LHCN-M2 (cell line): ENCODE measurements at places on chromosomes 11 and 22. TPM values are rescaled to one million over a fixed set of nuclear protein-coding genes. Genes with fewer than 3 reads are reported as not detected.

The FAM180B gene
- total RNA-seq, result not detected in 2 replicates

The PPME1 gene
- total RNA-seq, result 60.3 and 73.5 TPM in 2 replicates

The LGR4 gene
- total RNA-seq, result 3.9 and 4.9 TPM in 2 replicates

The FANCF gene
- total RNA-seq, result 8.6 and 9.1 TPM in 2 replicates

The KCNJ11 gene
- total RNA-seq, result 0.11 and 0.13 TPM in 2 replicates

The PATE4 gene
- not detected in 2 replicates for total RNA-seq

The SYT7 gene
- 1.6 and 2.0 TPM in 2 replicates for total RNA-seq

The KRTAP5-1 gene
- total RNA-seq, result not detected in 2 replicates

The MYO18B gene
- 10.7 and 18.8 TPM in 2 replicates for total RNA-seq

The SLC25A45 gene
- total RNA-seq, result 1.4 and 2.3 TPM in 2 replicates

The PTPN5 gene
- total RNA-seq, result not detected in 2 replicates

The MRGPRF gene
- total RNA-seq, result 0.38 and 0.63 TPM in 2 replicates

The ANGPTL5 gene
- not detected in 2 replicates for total RNA-seq

DNA sequence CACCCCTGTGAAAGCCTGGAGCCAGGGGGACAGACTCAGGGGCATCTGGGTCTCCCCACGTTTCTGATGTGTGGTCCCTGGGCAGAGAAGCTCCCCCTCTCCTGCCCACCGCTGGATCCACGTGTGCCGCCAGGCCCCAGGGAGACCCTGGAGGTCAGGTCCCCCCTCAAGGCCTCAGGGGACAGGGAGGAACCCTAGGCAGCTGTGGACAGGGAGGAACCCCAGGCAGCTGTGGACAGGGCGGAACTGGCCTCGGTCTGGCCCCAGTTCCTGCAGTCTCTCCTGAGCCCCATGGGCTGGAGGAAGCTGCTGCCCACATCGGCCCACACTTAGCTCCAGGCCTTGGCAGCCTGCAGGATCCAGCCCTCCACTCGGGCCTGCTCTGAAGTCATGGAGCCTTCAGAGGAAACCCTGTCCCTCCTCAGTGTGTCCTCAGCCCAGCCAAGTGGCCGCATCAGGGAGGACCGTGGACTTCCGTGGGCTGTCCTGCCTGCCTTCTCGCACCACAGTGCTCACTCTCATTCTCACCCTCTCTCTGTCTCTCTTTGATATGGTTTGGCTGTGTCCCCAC is 127.7 kb downstream of the BRD1 start:
- no peak for DNase-seq

DNA sequence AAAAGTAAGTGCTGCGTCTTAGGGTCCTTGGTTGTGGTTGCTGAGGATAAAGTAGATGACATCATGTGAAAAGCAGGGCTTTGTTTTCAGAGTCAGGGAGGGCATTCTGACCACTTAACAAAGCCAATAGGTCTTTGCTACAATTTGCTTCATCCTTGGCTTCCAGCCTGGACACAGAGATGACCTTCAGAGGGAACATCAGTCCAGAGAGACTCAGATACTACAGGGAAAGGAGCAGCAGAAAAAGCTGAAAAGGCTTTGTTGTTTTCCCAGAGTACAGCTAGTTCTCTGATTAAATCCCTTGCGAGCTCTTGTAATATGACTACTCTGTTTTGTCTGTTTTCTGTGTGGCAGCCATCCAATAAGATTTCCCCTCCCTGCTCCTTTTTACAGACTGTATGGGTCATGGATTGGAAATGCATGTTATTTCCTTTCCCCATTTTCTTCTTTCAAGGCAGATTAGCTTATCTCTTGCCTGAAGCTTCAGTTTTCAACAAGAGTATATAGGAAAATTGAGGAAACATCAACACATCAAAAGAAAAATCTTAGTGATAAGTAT is 31.9 kb downstream of the ATG13 start:
- peak; percentile 97 for DNase-seq

DNA sequence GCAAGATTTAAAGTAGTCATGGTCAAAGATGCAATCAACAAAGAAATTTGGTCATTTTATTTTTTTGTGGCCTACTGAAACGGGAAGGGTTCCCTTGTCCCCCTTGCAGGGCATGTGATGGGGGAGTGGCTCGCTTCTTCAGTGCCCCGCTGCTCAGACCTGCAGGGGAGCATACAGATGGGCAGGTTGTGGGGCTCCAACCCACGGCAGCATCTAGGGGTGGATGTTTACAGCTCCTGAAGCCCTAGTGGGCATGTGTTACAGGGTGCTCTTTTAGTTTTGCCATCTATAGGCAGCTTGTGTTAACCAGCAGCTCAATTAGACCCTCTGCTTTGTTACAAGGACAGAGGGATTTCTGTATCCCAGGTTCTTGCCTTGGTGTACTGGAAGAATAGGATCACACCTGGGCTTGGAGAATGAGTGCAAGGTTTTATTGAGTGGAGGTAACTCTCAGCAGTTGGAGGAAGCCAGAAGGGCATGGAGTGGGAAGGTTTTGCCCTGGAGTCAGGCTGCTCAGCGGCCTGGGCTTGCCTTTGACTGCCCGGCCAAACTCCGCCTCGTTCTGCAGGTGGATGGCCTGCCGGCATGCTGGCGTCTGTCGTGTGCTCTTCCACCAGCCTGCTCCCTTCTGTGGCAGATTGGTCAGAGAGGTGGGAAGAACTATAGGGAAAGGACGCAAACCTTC is 9.4 kb downstream of the GSTP1 start:
- no peak for DNase-seq

- peak; percentile 48 for DNase-seq
These were observed 2.2 kb downstream of the BRD1 start for GRCh38 chr22:49825436-49825835.

- DNase-seq, result no peak
These were observed 6.2 kb upstream of the SYT8 start for GRCh38 chr11:1828542-1828941.

DNA sequence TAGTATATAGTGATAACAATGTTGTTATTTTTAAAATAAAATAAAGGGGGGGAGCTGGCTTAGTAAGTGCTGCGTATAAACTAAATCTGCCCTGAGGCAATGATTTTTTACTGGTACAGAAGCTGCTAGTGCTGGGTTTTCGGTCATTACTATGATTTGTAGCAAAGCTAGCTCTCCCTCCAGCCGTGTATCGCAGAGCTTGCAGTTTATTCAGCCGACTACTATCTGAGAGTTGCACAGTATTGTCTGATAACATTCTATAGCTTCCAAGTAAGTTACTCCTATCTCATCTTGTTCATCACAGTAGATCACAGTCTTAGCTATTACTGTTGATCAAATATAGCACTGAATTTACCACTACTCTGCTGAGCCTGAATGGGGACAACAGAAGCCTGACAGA is 805.5 kb upstream of the ARHGAP42 start:
- no peak for DNase-seq

DNA sequence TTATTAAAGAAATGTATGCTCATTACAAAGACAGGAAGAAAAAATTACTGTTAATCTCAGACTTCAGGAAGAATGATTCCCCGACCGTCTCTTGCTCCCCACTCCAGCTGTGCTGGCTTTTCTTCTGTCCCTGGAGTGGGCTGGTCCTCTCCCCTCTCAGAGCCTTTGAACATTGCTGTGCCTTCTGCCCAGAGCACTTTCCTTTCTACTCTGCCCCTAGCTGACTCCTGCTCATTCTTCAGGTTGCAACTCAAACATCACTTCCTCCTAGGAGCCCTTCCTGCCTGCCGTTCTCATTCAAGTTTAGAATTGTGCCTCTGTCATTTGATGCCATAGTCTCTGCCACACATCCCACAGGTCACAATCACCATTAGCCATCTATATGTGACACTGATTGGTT is 329.5 kb downstream of the MIAT start:
- no peak for DNase-seq

GRCh38 chr11:6598555-6598954 is 4.9 kb downstream of the RRP8 start:
- DNase-seq, result no peak

DNA sequence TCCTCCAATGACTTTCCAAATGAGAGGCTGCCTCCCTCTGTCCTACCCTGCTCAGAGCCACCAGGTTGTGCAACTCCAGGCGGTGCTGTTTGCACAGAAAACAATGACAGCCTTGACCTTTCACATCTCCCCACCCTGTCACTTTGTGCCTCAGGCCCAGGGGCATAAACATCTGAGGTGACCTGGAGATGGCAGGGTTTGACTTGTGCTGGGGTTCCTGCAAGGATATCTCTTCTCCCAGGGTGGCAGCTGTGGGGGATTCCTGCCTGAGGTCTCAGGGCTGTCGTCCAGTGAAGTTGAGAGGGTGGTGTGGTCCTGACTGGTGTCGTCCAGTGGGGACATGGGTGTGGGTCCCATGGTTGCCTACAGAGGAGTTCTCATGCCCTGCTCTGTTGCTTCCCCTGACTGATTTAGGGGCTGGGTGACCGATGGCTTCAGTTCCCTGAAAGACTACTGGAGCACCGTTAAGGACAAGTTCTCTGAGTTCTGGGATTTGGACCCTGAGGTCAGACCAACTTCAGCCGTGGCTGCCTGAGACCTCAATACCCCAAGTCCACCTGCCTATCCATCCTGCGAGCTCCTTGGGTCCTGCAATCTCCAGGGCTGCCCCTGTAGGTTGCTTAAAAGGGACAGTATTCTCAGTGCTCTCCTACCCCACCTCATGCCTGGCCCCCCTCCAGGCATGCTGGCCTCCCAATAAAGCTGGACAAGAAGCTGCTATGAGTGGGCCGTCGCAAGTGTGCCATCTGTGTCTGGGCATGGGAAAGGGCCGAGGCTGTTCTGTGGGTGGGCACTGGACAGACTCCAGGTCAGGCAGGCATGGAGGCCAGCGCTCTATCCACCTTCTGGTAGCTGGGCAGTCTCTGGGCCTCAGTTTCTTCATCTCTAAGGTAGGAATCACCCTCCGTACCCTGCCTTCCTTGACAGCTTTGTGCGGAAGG is 2.9 kb downstream of the APOC3 start:
- no peak for DNase-seq

DNA sequence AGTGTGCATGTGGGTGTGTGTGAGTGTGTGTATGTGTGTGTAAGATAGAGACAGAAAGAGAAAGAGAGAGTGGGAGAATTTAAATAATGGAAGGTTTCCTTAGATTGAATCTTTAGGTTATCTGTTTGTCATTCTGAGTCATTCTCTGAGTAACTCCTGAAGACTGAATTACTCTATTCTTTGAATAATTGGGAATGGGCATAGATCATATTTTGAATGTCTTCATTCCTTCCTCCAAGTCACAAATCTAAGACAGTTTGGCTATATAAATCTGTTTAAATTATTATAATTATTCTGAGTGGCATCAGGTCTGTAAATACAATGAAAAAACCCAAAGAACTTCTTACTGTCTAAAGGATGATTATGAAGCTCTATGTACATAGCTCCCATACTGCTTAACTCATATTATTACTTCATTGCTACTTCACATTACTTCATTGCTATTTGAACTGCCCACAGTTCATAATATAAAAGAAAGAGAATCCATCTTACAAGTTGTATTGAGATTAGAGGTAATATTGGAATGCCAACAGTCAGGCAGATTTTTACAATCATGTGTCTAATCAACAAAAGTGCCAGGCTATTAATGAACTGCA is 346.6 kb upstream of the CCDC179 start:
- DNase-seq, result no peak

GRCh38 chr11:9951807-9952206 is 287.9 kb downstream of the SWAP70 start:
- DNase-seq, result no peak

GRCh38 chr11:66922551-66922950 is 35.6 kb downstream of the PC start:
- DNase-seq, result no peak

DNA sequence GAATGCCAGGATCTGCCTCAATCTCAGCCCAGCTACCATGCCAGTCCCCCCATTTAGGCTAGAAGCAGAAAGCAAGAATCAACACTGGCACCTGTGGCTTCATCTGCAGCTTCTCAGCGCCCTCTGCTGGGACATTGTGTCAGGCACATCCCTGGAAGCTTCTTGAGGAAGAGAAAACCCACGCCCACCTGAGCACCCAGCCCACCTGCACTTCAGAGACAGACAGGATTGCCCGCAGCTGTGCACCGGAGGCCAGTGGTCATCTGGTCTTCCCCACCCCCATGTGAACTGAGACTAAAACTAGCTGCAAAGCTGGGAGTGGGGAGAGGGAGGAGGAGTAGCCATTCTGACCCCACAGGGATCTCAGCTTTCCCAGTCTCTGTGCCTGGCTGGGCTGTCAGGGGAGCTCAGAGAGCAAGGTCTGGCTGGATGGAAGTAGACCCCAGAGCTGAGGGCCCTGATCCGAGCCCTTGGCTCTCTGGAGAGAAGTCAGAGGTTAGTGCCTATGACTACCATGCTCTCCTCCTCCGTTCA is 66.8 kb downstream of the FEZ1 start:
- peak; percentile 40 for DNase-seq

- no peak for DNase-seq
These were observed 27.1 kb downstream of the RASSF10 start for GRCh38 chr11:13036235-13036634.
